ENCODE measurements at places on chromosomes 12 and 14.

GRCh38 chr14:22549981-22550673 is 38.9 kb downstream of the DAD1 start:
- peak; percentile 81 for DNase-seq

DNA sequence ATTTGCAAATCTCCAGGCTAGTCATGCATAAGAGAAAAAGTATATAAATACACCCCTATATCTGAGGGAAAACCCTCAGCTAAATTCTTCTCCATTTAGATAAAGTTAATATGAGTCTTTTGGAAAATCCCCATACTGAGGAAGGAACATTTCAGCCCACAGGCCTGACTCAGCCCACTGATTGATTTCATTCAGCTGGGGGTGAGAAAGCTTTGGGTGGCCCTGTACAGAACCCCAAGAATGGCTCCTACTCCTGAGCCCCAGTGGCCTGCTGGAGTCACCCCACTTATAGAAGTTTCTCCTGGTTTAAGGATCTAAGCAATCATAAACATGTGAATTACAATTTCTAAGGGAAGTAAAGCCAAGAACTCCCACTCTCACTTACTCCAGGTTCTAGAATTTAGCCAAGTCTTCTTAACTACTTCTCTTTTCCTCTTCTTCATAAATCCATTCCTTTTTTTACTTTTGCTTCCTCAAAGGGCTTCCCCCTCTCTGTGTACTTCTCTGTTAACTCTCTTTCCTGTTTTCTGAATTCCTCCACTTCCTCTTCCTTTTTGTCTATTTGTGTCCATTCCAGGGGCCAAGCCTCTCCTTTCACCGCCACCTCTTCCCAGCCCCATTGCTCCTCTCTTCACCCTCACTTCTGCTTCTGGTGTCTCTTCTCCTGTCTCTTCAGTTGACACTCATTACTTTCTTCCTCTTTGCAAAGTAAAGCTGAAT is 21.0 kb downstream of the RTN1 start:
- no peak for DNase-seq

GRCh38 chr12:120999191-121000120 is 16.8 kb downstream of the C12orf43 start:
- DNase-seq = peak; percentile 30

- DNase-seq = no peak
Measured at GRCh38 chr14:72901361-72901760, 7.5 kb upstream of the DPF3 start.

DNA sequence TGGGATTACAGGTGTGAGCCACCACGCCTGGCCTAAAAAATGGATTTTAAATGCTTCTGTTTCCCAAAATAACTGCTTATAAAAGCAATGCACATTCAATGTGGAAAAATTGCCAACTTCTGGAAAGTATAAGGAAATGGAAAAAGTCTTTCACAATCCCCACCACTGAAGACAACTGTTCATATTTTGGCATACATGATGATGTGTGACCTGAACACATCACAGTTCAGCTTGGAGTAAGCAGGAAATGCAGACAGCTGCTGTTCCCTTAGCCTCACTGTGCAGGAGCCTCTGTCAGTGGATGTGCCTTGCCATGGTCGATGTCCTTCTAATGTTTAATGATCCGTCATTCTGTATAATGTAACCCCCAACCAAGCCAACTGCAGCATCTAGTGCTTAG is 5.2 kb downstream of the MTERF2 start:
- peak; percentile 68 for DNase-seq

- DNase-seq = no peak
Measured at GRCh38 chr12:54968181-54968730, 16.3 kb downstream of the TESPA1 start.

GRCh38 chr14:99264691-99265450 is 7.1 kb downstream of the BCL11B start:
- DNase-seq = no peak

DNA sequence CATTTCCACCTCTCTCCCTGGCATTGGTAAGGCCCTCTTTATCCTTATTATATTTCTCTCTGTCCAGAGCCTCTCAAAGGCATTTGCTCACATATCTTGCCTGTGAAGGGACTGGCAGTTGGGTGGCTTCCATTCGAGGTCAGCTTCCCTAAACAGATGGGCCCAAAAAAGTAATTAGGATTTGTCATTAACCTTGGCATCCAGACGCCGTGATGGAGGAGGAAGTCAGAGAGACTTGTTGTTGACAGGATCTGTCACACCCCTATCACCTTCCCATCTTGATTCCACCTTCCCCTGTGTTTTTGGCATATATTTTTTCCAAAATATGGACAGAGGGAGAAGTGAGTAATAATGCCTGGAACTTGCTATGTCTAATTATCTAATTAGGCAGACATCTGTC is 54.0 kb upstream of the OAS1 start:
- DNase-seq = no peak

DNA sequence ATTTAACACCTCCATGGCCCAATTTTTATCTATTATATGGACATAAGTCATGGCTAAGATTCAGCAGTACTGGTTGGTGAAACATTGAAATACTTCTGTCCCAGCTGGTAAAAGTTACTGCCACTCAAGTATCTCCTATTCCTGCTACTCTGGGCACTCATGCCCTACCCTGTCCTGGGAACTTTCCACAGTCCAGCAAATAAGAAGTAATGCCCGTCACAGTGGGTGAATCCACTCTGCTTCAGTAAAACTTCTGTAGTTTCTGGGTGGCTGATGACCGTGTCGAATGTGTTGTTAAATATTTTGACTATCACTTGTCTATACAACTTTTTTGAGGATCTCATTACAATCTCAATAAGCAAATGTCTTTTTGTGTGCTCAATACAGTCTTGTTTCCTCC is 209.3 kb upstream of the IGF1 start:
- no peak for DNase-seq

- DNase-seq = no peak
Measured at GRCh38 chr14:65162031-65162430, 59.7 kb upstream of the MAX start.

DNA sequence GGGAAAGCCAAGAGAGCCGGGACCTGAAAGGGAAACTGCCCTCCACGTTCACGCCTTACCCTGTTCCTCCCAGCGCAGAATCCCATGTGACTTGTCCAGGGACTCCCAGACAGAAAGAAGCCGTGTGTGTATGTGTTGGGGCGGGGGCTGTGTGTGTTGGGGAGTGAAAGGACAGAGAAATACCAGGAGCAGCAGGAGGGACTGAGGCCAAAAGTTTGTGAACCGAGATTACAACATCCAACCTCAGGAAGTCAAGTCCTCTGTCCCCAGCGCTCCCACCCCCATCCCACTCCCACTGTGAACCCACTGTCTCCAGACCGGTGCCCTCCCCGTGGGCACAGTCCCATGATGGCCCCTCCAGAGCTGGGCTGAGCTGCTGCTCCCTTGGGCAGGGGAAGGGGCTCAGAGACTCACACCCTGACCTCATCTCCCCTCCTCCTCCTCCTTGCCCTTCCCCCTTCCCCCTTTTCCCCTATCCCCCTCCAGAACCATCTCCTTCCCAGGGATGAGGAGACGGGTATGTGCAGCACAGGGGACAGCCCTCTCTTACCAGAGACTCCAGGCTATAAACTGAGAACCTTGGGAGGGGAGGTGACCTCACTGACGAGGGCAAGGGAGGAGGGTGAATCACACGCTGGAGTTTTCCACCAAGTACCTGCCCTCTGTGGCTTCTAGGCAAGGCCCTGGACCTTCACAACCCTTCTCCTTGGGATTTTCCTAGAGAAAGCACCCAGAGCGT is at the start of gene SLC6A12:
Gene SLC6A12, minus strand, starts transcription at position 155 of the 739 bp plus-strand sequence. CDS start 4,171 bp downstream, outside the sequence.
- peak; percentile 28 for DNase-seq

- DNase-seq = no peak
Measured at GRCh38 chr12:49533331-49533730, 5.5 kb upstream of the KCNH3 start.

DNA sequence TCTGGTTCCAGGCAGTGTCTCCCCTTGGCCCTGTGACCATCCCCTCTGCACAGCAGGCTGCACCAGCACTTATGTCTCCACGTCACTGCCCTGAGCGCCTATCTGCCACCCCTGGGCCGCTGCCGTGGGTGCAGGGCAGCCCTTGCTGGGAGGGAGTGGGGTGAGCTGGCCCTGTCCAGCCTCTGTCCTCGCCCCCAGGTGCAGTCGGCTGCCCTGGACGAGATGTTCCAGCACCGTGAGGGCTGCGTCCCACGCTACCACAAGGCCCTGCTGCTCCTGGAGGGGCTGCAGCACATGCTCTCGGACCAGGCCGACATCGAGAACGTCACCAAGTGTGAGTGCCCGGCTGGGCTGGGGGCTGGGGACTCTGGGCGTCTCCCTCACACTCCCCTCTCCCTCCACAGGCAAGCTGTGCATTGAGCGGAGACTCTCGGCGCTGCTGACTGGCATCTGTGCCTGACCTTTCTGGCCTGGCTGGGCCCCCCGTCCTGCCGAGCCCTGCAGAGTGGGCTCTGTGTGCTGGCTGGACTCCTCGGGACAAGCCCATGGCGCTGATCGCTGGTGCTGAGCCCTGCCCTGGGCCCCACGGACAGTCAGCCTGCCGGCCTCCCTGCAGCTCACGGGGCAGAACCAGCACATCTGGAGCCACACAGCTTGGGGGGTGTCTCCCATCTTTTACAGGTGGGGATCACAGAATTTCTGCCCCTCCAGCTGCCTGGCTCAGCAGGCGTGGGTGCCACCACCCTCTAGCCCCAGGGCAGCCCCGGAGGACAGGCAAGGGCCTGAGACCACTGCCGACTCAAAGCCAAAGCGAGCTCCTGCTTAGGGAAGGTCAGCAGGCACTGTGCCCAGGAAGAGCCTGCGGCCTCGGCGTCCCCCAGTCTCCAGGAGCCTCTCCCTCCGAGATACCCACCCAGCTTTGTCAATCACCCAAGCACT is 7.9 kb upstream of the PUS1 start:
- no peak for DNase-seq

DNA sequence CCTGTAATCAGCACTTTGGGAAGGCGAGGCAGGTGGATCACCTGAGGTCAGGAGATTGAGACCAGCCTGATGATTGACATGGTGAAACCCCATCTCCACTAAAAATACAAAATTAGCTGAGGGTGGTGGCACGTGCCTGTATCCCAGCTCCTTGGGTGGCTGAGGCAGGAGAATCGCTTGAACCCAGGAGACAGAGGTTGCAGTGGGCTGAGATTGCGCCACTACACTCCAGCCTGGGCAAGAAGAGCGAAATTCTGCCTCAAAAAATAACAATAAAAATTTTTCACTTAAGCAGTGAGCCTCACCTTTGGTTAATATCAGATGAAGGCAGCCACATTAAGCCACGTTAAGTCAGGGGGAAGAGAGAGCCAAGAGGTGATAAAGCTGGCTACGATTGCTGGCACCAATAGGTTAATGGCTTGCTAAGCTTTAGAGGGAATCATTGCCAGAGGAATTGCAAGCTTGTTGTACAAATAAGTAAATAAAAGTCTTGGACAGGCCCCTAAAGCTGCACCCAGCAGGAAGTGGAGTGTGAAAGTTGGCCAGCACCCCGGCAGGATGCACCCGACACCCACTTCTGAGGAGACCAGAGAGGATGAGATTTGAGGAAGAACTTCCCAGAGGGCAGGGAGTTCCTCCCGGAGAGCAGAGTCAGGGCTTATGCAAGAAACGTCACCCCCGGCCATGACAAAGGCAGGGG is 41.3 kb upstream of the TESC start:
- no peak for DNase-seq

GRCh38 chr14:71733210-71733883 is 198.9 kb upstream of the RGS6 start:
- peak; percentile 76 for DNase-seq

- no peak for DNase-seq
Measured at GRCh38 chr14:89773151-89773550, 181.4 kb downstream of the EFCAB11 start.

DNA sequence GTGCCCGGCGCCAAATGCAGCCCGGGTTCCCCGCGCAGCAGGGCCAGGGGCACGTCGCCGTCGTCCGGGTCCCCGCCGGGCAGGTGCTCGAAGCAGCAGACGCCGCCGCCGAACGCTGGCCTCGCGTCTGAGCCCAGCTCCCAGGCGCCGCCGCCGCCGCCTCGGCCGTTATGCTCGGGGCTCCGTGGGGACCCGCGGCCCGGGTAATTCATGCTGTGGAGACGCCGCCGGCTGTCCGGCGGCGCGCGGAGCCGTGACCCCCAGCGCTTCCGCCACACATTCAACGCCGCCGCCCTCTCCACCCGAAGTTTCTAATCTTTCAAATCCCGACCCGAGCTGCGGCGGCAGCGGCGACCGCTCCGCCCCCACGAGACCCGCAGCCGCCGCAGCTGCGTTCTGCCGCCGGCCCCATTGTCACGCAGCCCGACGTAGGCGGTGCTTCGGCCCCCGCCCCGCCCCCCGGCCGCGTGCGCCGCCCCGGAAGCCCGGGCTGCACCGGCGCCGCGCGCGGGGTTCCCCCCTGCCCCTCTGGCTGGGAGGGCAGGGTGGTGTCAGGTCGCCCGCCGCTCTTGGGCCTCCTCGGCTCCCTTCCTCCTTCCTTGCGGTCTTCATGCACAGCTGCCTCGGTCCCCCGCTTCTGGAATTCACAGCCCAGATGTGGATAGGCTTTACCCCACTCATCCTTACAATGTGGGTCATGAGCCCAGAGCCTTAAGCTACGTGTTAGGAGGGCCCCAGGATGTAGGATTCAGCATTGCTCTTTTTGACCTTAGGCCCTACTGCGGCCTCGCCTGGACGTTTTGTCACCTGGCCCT is at the start of gene DDHD1:
Gene DDHD1, minus strand, starts transcription at position 437 of the 815 bp plus-strand sequence. Its CDS starts 225 bp downstream, at position 212.
- DNase-seq = peak; percentile 51

DNA sequence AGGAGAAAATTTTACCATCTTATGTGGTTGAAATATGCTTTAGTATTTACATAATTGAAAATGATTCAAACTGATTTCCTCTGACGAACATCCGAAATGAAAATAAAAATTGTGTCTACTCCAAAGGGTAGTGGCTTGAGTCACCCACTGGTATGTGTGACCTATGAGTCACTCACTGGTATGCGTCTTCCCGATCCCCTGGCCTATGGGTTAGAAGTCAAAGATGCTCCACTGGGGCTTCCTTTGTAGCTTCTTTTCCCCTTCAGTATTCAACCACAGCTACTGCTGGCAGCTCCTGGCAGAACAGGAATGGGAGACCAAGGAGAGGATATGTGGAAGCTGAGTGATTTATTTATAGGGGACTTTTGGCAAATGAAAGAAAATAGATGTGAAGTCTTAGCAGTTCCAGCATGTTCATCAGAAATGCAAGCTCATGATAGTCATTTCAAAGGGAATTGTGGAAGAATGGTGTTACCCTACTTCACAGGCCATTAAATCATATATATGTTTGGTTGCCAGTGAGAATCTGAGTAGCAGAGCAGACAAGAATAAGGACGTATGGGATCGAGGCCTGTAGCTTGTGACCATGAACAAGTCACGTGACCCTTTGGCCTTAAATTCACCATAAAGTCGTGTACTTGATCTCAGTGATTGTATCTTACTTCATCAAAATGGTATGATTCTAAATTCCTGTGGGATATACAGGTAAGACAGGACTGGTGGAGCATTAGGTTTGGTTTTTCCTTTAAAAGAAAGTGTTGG is 108.3 kb downstream of the CRADD start:
- DNase-seq = peak; percentile 96

GRCh38 chr14:30681752-30682355 is 59.7 kb downstream of the SCFD1 start:
- DNase-seq = peak; percentile 58

All from choroid plexus epithelial cell (primary cell).